ENCODE measurements at places on chromosomes 4 and X.

DNA sequence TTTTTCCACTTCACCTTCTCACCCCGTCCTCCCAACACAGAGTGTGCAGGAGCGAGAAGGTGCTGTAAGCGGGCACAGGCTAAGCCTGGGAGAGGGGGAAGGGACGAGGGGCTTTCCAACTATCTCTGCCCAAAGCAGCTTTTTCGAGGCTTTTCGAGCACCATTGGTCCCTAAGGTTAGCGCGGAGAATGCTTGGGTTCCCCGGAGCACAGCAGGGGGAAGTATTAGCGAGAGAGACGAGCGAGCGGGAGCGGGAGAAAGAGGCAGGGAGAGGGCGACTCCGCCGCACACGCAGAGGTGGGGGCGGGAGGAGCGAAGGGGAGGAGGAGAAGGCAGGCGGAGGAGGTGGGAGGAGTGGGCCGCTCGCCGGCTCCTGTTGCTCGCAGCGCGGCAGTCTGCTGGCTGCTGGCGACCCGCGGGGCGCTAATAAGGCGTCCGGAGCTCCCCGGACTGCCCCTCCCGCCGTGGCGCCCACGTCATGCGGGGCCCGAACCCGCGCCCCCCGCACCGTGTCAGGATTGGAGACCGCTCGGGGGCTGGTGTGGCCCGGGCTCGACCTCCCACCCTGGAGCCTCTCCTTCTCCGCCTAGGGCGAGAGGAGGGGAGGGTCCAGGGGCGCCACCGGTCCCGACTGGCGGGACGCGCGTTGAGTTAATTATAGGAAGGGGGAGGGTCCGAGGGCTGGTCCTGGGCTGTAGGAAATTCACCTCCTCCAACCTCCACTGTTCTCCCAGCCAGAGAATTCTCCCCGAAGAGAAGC lies at the start of gene ADAMTS3:
Gene ADAMTS3, minus strand, starts transcription at position 263 of the 760 bp plus-strand sequence. CDS start 459 bp downstream, outside the sequence.
- DNase-seq: no peak

GRCh38 chr4:19583827-19584569 lies 667.7 kb upstream of the SLIT2 start:
- no peak for DNase-seq

DNA sequence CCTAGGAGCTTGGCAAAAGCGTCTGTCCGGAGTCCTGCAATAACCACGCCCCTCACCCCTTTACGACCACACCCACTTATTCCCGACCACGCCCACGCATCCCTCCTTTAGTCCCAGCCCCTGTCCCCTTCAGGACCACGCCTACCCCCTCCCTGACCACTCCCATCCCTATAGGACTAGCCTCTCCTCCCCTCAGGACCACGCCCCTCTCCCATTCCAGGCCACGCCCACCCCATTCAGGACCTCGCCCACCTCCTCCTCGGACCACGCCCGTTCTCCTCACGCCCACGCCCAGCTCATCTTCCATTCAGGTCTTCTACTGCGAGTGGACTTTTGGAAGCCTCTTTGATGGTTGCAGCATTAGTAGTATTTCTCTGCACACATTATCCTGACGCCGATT lies 131.2 kb upstream of the STX18 start:
- DNase-seq: no peak

DNA sequence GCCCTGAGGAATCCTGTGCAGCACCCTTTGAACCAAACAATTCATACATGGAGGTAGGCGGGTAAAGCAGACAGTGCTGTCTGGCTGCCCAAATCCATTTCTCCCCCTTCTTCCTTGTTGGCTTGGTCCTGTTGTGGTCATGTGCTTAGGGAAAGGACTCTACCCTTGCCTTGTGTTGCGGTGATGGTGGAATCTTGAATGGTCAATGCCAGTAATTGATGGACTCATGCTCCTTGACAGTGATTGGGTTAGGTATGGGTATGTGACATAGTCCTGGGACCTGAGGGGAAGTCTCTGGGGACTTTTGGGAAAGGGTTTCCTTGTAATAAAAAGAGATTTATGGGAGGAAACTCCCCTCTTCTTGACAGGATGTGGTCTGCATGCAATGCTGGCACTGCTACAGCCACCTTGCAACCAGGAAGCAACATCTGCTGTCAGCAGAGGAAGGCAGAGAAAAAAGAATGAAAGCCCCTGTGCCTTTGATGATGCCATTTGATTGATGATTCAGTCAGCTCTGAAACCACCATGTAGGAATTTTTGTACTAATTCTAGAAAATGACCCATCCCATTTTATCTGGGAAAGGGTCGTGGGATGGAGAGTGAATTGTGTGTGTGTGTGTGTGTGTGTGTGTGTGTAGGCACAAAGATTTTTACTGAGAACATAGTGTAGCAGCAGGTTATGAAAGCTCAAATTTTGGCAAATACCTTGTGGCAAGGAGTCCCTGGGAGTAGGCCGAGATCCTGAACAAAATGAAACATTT lies 30.0 kb upstream of the HUWE1 start:
- peak; percentile 91 for DNase-seq
